Mesenchymal stem cell (in vitro differentiated cells and primary cell): ENCODE measurements at places on chromosomes 3 and 15.

DNA sequence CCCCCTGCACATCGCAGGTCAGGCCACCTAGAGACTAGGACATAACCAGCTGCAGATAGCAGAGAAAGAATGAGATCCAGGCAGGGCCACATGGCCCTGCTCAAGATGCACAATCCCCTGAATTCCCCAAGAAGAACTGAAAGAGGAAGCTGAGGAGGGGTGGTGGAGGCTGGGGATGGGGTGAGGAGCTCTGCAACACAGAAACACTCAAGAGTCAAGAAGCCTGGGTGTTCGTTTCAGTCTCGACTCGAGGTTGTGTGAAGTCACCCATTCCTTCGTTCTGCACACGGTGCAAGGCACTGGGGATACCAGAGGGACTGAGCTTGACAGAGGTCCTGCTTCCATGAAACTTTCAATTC is 62.0 kb downstream of the TLE3 start:
- peaks cover 39% of the 10 kb centered on the region for H3K27me3 ChIP-seq
- no peak overlapping the region for H3K27ac ChIP-seq

GRCh38 chr3:189457631-189458412 is 173.4 kb upstream of the TP63 start:
- no peak overlapping the region for H3K4me3 ChIP-seq
- no peak for DNase-seq
- H3K27me3 ChIP-seq, result no peaks in the 10 kb centered on the region
- H3K4me1 ChIP-seq, result peaks cover 3% of the 10 kb centered on the region
- H3K36me3 ChIP-seq, result no peaks in the 10 kb centered on the region
- H3K27ac ChIP-seq, result peak overlapping the region; percentile 78

- no peaks in the 10 kb centered on the region for H3K36me3 ChIP-seq
- no peak overlapping the region for H3K27ac ChIP-seq
These were observed 43.8 kb downstream of the SLC2A2 start for GRCh38 chr3:170982733-170983132.

DNA sequence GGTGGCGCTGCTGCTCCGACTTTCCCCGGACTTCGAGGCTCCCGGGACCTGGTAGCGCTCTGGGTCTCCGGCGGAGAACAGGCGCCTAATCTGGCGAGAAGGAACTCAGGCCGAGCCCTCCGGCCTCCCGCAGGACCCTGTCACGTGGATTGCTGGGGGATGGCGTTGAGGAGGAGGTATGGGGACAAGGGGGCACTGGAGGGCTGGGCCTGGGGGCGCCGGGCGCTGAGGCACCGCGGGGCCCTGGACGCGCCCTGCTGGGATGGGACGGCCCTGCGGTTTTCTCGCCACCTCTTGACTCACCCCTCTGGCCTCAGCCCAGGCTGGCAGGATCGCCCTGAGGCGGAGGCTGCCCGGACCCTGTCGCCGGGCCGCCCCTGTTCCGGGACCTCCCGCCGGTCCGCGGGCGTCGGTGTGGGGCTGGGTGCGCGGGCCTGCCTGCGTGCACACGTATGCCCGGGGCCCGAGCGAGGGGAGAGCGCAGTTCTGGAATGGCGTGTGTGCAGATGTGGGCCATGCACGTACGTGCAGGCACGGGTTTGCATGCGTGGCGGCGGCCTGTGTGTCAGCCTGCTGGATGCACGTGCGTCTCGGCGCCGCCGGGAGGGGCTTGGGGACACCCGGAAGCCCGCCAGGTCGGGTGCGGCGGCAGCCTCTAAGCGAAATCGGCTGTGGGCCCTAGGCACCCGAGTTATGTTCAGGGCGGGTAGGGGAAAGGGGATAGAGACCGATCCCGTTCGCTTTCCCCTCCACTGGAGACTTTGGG is 752 bp downstream of the C15orf39 start:
- H3K27ac ChIP-seq, result no peak overlapping the region
- DNase-seq, result peak; percentile 86
- H3K4me3 ChIP-seq, result peak overlapping the region; percentile 91

DNA sequence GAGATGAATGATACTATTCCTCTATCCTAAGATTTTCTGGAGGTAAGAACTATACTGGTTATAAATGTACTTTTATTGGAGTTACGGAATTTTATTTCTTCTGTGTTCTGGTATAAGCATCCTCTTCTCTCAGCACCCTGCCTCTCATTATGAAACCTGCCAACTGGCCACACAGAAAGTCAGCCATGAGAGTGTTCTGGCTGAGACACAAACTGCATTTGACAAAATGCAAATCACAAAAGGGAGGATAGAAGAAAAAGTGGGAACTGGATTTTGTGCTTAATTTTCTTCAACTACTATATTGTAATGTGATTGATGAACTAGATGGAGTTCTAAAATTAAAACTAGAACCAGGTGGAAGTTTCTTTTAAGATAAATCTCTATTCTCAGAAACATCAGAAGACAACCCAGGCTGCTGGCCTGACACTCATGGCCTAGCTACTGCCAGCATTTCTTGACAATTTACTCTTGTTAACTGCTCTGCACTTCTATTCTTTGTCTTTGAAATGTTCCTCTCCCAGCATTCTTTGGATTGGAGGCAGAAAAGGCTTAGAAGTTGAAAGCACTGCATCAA is 143.1 kb downstream of the WDR76 start:
- no peak for DNase-seq
- H3K4me1 ChIP-seq, result peaks cover 2% of the 10 kb centered on the region
- H3K27me3 ChIP-seq, result no peaks in the 10 kb centered on the region
- no peak overlapping the region for H3K4me3 ChIP-seq
- H3K36me3 ChIP-seq, result peaks cover 3% of the 10 kb centered on the region

DNA sequence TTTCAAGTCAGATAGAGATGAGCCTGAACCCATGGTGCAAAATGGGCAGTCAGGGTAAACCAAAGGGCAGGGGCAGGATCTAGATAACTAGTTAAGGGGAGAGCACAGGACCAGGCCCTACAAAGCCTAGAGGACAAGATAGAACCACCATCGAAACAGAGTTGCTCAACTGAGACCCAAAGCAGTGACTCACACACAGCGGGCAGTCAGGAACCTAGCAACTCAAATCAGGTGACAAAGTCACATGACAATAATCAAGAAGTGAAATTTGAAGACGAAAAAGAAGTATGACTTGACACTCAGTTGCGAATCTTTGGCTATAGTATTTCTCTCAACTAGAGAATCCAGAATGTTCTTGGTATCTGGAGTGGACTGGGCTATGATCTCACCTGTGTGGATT is 136.0 kb upstream of the PTPRG start:
- no peak overlapping the region for H3K27ac ChIP-seq
- H3K4me1 ChIP-seq, result no peaks in the 10 kb centered on the region
- DNase-seq, result no peak
- no peaks in the 10 kb centered on the region for H3K27me3 ChIP-seq

DNA sequence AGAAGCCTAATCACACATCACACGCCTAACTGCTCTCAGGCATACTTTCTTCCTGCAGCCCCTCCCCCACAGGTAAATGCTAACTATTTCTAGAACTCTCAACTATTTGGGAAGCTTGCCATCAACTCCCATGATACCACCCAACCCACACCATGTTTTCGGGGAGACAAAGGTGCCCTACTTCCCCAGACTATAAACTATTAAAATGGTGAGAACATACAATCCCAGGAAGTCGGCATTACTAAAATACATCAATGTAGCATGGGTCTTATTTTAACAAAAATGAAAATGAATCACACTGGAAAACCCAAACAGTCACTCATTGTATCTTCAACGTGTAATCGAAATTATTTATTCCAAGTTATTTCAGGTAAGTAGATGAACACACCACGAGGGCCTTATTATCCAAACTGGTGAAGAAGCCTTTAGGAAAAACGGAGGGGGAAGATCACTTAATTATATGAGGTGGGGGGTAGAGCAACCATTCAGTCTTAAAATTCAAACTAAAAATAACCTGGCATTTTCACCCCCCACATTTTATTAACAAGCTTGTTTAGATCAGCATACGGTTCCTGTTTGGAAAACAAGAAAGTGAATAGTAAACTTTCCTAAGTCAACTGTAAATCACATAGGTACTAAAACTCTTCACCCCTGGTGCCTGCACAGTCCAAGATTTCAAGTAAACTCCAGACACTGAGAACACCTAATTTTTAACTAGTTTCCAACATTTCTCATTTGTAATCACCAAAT is 1.9 kb downstream of the TBL1XR1 start:
- DNase-seq, result peak; percentile 22
- no peaks in the 10 kb centered on the region for H3K36me3 ChIP-seq
- H3K27ac ChIP-seq, result peak overlapping the region; percentile 93
- H3K4me3 ChIP-seq, result peak overlapping the region; percentile 82
